Panc1 (cell line): ENCODE measurements at places on chromosomes 6 and 20. TPM values are rescaled to one million over a fixed set of nuclear protein-coding genes. Genes with fewer than 3 reads are reported as not detected.

Gene ZBTB9
- total RNA-seq = 17.6 TPM

Gene MCHR2
- not detected for total RNA-seq

Gene KCNK16
- total RNA-seq = not detected

Gene OOEP
- total RNA-seq = 10.6 TPM

Gene C20orf204
- total RNA-seq = 1.9 TPM

Gene GLP1R
- not detected for total RNA-seq

Gene OR2B6
- 0.26 TPM for total RNA-seq

Gene BPIFA1
- not detected for total RNA-seq

Gene KHDC1
- 9.6 TPM for total RNA-seq

Gene C20orf144
- total RNA-seq = not detected

Gene CCDC170
- total RNA-seq = not detected

Gene ZNF217
- total RNA-seq = 210 TPM

Gene SLPI
- total RNA-seq = 0.74 TPM

Gene HRH3
- 0.10 TPM for total RNA-seq

Gene SFTA2
- not detected for total RNA-seq

Gene IL17A
- not detected for total RNA-seq

Gene DOK5
- total RNA-seq = 0.18 TPM

Gene FERMT1
- total RNA-seq = 0.95 TPM

Gene GSTA3
- total RNA-seq = not detected

Gene HLA-DRB1
- total RNA-seq = 1.1 TPM

Gene UNC5CL
- 0.36 TPM for total RNA-seq

Gene SLC22A1
- 0.98 TPM for total RNA-seq

Gene RAMACL
- total RNA-seq = 0.13 TPM

Gene PMEPA1
- total RNA-seq = 89.8 TPM

Gene TRIM15
- total RNA-seq = 0.13 TPM

Gene CGA
- not detected for total RNA-seq

Gene ECT2L
- total RNA-seq = not detected

Gene SLC35D3
- total RNA-seq = not detected

Gene SLC22A7
- total RNA-seq = not detected

Gene SNAP91
- total RNA-seq = 0.95 TPM

Gene CLPSL2
- total RNA-seq = 0.57 TPM

Gene MUCL3
- not detected for total RNA-seq

Gene PAK5
- total RNA-seq = not detected

Gene RBPJL
- total RNA-seq = 0.18 TPM

Gene PTPRK
- total RNA-seq = 61.8 TPM

Gene CPNE5
- 0.44 TPM for total RNA-seq

Gene BNIP5
- not detected for total RNA-seq

Gene BPHL
- total RNA-seq = 36.3 TPM

Gene FRS3
- total RNA-seq = 3.0 TPM

Gene SLC22A3
- total RNA-seq = not detected

Gene SCRT2
- not detected for total RNA-seq

Gene KIFC1
- 81.8 TPM for total RNA-seq

Gene HLA-DMB
- 0.44 TPM for total RNA-seq

Gene DNAH8
- not detected for total RNA-seq

Gene MAVS
- total RNA-seq = 32.3 TPM

Gene SAPCD1
- 6.3 TPM for total RNA-seq

Gene CCM2L
- total RNA-seq = 45.4 TPM

Gene PRKN
- 0.46 TPM for total RNA-seq

Gene RAET1L
- not detected for total RNA-seq

Gene SLC22A16
- total RNA-seq = not detected

Gene MLN
- total RNA-seq = not detected
